GM23338 (cell line): ENCODE measurements at places on chromosomes 7 and 10. TPM values are rescaled to one million over a fixed set of nuclear protein-coding genes. Genes with fewer than 3 reads are reported as not detected.
A peak's percentile ranks its signal among the peaks of the same experiment; 100 is the strongest.

GRCh38 chr10:82463614-82464013 lies 588.6 kb downstream of the NRG3 start:
- no peaks in the 10 kb centered on the region for H3K27me3 ChIP-seq
- peaks cover 3% of the 10 kb centered on the region; the same call in 1 of the 2 replicates for H3K4me1 ChIP-seq
- H3K4me3 ChIP-seq = no peak overlapping the region
- no peak for DNase-seq

DNA sequence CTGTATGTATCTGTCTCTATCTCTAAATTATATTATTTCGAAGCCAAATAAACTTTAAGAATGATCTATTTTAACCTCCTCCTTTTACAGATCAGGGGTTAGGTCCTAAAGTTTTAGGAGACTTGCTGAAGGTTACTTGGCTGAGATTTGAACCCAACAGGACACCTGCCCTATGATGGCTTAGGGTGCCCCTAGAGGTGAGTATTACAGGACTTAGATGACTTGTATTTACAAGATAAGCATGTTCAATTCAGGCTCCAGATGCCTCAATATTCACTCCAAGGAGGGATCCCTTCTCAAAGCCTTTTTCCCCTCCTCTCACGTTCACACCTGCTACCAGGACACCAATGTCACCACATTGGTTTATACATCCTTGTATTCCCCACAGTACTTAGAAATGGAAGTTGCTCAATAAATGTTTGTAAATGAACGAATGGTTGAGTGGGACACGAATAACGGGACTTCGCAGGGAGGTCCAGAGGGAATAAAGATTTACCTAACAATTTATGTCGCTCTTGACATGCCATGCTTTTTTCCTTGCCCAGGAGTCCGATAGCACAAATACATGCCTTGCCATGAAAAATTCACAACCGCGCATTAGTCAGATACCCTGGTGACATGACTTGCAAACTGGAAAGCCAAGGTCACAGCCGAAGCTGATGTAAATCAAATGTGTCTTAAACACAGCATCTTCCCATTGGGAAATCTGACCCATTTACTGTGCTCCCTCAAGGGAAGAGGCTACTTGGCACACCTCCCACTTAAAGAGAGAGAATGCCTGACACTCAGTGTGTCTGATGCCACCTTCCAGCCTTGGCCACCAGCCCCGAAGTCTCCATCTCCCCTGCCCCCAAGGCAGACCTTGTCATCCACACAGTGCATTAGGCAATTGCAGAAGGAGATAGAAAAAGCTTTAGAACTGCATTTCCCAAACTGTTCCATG lies 872.2 kb upstream of the AUTS2 start:
- no peak overlapping the region for H3K4me3 ChIP-seq
- no peaks in the 10 kb centered on the region for H3K4me1 ChIP-seq
- no peaks in the 10 kb centered on the region for H3K36me3 ChIP-seq
- no peak for DNase-seq
- H3K27me3 ChIP-seq = no peaks in the 10 kb centered on the region

Gene INSYN2A
- 0.28 TPM in 1 of 2 replicates, not detected in the other for total RNA-seq

- H3K27me3 ChIP-seq = no peaks in the 10 kb centered on the region
- no peak for DNase-seq
- H3K27ac ChIP-seq = no peak overlapping the region
Observed at GRCh38 chr7:81833401-81833800, 63.6 kb upstream of the HGF start.

DNA sequence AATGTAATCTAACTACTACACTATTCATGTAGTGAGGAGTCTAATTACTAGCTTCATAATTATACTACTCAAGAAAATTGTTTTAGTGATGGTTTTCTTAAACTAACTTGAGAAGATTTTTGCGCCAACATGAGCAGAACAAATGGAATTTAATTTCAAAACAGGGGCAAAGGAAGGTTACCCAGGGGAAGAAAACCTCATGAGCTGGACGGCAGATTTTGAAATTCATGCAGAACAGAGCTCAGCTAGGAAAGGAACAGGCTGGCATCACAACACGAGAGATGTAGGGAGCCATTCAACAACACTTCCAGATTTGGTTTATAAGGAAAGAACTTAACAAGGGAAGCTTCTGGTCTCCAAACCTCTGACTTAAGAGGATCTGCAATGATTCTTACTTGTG lies 235.3 kb upstream of the PRKCQ start:
- no peak overlapping the region for H3K27ac ChIP-seq
- H3K4me3 ChIP-seq = no peak overlapping the region
- H3K36me3 ChIP-seq = peaks cover 13% of the 10 kb centered on the region; the same call in 1 of the 2 replicates
- DNase-seq = no peak

GRCh38 chr10:7030134-7030855 lies 380.5 kb downstream of the SFMBT2 start:
- no peaks in the 10 kb centered on the region for H3K27me3 ChIP-seq
- H3K4me1 ChIP-seq = no peaks in the 10 kb centered on the region
- no peak for DNase-seq
- H3K4me3 ChIP-seq = no peak overlapping the region
- no peaks in the 10 kb centered on the region for H3K36me3 ChIP-seq
- H3K27ac ChIP-seq = no peak overlapping the region

Gene EPO
- total RNA-seq = 0.89 TPM in 1 of 2 replicates, not detected in the other

DNA sequence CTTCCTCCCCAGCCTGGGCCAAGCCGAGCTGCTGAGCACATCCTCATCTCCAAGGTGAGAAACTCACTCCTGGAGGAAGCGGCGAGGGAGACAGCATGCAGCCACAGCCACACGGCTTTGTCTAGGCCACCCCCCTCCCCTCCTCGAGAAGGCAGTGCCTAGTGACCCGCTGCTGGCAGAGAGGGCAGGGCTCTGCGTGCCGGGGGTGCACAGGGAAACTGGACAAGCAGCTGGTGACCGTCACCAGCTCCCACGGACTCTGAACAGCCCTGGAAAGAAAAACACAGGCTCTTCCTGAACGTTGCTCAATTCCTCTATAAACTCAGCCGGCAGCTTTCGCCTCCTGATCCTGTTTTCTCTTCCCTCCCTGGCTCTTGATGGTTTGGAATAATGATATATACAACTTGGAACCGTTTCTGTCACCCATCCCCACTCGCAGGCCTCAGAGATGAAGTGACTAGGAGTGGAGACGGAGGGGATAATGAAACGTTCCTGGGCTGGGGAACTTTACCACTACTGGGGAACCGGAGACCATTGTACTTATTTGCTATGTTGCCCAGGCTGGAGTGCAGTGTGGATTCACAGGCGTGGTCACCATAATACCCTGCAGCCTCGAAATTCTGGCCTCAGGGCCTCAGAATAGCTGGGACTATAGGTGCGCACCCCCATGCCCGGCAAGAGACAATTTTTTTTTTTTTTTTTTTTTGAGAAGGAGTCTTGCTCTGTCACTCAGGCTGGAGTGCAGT lies 19.3 kb downstream of the PAPOLB start:
- no peak overlapping the region for H3K27ac ChIP-seq
- H3K27me3 ChIP-seq = no peaks in the 10 kb centered on the region
- no peak for DNase-seq

DNA sequence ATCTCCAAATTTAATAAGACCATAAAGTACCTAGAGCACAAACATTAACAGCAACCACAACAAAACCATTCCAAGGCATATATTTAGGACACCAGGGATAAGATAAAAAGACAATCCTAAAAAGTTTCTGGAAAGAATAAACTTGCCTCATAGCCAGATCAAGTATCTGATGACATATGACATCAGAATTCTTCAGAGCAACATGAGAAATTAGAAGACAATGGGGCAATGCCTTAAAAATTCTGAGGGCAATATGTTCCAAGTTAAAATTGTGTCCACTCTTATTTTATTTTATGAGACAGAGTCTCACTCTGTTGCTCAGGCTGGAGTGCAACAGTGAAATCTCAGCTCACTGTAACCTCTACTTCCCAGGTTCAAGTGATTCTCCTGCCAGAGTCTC lies 2.8 kb downstream of the EFCAB10 start:
- no peaks in the 10 kb centered on the region; the same call in 1 of the 2 replicates for H3K4me1 ChIP-seq
- H3K4me3 ChIP-seq = no peak overlapping the region
- no peaks in the 10 kb centered on the region for H3K36me3 ChIP-seq
- no peak for DNase-seq

GRCh38 chr10:93513091-93513490 lies 16.7 kb downstream of the CEP55 start:
- no peak overlapping the region for H3K4me3 ChIP-seq
- no peaks in the 10 kb centered on the region for H3K4me1 ChIP-seq
- peaks cover 32% of the 10 kb centered on the region for H3K36me3 ChIP-seq
- no peak for DNase-seq

- 0 out of 2 replicates have a peak, but pooled peaks cover 2% of the 10 kb centered on the region for H3K4me1 ChIP-seq
- no peaks in the 10 kb centered on the region for H3K36me3 ChIP-seq
- no peaks in the 10 kb centered on the region for H3K27me3 ChIP-seq
- no peak for DNase-seq
- H3K4me3 ChIP-seq = no peak overlapping the region
Observed at GRCh38 chr10:122303271-122304053, 32.4 kb downstream of the BTBD16 start.

Gene TACC2
- 24.2 and 35.9 TPM in 2 replicates for total RNA-seq

- H3K36me3 ChIP-seq = no peaks in the 10 kb centered on the region
- DNase-seq = no peak
- peaks cover 47% of the 10 kb centered on the region for H3K4me1 ChIP-seq
- H3K27me3 ChIP-seq = no peaks in the 10 kb centered on the region
Observed at GRCh38 chr7:100546129-100546925, 7.3 kb downstream of the AGFG2 start.

GRCh38 chr7:114468844-114469243 lies 54.2 kb downstream of the FOXP2 start:
- H3K36me3 ChIP-seq = no peaks in the 10 kb centered on the region
- DNase-seq = no peak
- no peak overlapping the region for H3K4me3 ChIP-seq
- H3K4me1 ChIP-seq = no peaks in the 10 kb centered on the region; the same call in 1 of the 2 replicates
- no peak overlapping the region for H3K27ac ChIP-seq

GRCh38 chr7:151137076-151137675 lies 30.3 kb downstream of the GBX1 start:
- no peak overlapping the region for H3K27ac ChIP-seq
- no peak overlapping the region; the same call in 1 of the 2 replicates for H3K4me3 ChIP-seq
- H3K4me1 ChIP-seq = peaks cover 23% of the 10 kb centered on the region
- peak; percentile 50 for DNase-seq
- peaks cover 20% of the 10 kb centered on the region for H3K27me3 ChIP-seq
- no peaks in the 10 kb centered on the region for H3K36me3 ChIP-seq

Gene FAM25A
- not detected in 2 replicates for total RNA-seq
